ENCODE measurements at places on chromosomes 12 and 14.

DNA sequence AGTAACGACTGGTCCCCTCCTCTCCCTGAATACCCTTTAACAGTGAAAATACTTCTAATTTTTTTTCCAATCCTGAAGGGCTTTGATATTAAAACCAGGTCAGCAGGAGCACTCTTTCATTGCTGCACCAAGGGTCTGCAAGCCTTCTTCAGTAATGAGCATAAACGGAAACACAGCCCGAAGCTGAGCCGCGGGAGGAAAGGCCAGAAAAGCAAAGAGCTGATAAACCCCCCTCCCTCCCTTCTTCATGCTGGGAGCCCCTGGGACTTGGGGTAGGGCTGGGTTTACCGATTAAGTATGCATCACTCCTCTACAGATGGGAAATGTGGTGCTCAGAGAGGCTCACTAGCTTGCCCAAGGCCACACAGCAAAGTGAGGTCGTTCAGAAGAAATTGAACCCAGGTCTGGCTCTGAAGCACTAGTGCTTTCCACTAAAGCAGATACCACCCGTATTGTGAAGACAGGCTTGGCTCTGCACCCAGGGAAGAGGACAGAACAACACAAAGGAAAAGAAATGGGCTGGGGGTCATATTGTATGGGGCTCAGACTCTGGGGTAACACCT is 128.8 kb downstream of the GLT1D1 start:
- DNase-seq, result no peak

- no peak for DNase-seq
These were observed 297.9 kb upstream of the AMIGO2 start for GRCh38 chr12:47377414-47378221.

DNA sequence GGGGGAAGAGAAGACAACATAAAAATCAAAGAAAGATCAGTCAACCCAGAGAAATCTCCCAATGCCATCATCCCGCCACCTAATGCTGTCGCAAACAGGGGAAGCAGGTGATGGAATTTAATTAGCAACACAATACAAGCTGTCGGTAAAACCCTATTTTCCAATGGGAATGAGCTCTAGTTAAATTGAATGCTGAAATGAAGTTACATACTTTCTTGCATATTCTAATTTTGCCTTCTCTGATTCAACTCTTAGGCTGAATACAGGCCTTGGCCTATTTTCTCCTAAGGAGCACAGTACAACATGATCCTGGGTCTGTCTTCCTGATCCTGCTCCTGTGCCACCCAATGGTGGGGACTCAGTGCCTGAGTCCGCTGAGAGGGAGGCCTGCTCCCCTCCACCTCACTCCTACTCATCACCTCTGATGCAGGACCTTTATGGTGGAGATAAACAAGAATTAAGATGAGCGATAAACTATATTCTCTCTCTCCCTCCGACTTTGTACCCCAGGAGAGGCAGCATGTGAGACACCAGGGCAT is 238.8 kb downstream of the GXYLT1 start:
- DNase-seq, result no peak

DNA sequence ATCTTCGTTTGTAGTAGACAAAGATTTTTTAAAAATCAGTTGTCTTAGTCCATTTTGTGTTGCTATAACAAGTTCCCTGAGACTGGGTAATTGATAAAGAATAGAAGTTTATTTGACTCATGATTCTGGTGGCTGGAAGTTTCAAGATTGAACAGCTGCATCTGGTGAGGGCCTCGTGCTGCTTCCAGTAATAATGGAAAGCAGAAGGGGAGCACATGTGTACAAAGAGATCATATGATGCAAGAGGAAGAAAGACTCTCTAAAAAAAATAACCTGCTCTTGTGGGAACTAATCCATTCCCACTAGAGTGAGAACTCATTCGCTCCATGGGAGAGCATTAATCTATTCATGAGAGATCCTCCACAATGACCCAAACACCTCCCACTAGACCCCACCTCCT is 24.8 kb downstream of the MUCL1 start:
- DNase-seq, result peak; percentile 54

GRCh38 chr12:14691560-14691959 is 4.8 kb downstream of the GUCY2C start:
- DNase-seq, result peak; percentile 95

DNA sequence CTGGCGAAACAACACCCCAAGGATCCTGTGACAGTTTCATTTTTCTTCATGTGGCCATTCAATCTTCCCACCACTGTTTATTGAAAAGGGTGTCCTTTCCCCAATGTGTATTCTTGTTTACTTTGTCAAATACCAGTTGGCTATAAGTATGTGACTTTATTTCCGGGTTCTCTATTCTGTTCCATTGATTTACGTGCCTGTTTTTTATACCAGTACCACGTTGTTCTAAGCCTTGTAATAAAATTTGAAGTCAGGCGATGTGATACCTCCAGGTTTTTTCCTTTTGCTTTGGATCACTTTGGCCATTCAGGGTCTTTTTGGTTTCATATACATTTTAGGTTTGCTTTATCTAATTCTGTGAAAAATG is 9.1 kb upstream of the MGAT4C start:
- no peak for DNase-seq

Data from inflammatory macrophage treated with lipopolysaccharide for 4 hours (primary cell).